ENCODE measurements at places on chromosomes 6 and 20.

GRCh38 chr6:25154034-25154596 is 125.1 kb upstream of the CARMIL1 start:
- DNase-seq, result no peak

GRCh38 chr6:118953391-118953790 is 18.4 kb upstream of the MCM9 start:
- DNase-seq, result no peak

- no peak for DNase-seq
Measured at GRCh38 chr6:36729161-36729524, 31.5 kb downstream of the RAB44 start.

DNA sequence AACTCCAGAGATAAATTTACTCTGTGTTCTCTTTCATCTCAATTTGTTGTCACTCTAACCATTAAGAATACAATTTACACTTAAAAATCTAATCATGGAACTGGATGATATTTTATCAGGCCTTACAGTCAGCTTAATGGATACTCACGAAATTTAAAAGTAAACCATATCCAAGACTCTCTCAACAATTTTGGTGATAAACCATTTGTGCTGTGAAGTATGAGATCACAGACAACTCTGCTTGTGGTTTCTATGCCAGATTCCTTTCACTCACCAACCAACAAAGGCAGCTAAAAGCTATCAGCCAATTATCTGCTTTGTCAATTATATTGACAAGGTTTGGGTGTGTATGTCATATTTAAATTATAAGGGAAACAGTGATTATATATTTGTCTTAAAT is 155.8 kb downstream of the TRDN start:
- no peak for DNase-seq

DNA sequence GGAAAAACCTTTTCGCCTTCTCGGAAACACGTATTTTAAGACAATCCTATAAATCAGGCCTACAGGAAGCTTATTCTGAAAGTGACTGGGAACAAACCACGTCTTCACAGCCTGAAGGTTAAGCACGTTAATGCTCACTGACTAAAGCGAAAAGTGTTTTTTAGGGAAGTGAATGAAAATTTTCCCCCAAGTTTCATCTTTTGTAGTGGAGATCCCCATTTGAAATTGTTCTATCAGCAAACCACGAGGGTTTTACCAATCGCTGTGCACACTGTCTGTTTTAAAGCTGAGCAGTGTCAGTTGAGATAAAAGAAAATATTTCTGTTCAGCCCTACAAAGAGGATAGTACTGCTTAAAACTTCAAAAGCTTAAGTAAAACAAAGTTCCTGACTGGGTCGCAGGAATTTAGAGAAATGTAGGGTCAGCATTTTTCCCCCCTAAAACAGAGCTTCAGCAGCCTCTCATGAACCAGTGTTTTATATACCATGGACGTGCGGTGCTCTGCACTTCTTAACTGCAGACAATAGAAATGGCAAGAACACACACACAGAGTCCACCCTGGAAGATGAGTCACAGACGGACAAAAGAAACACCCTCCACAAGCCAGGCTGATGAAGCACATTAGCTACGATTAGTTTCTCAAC is 34.9 kb downstream of the SLC22A23 start:
- DNase-seq, result no peak

DNA sequence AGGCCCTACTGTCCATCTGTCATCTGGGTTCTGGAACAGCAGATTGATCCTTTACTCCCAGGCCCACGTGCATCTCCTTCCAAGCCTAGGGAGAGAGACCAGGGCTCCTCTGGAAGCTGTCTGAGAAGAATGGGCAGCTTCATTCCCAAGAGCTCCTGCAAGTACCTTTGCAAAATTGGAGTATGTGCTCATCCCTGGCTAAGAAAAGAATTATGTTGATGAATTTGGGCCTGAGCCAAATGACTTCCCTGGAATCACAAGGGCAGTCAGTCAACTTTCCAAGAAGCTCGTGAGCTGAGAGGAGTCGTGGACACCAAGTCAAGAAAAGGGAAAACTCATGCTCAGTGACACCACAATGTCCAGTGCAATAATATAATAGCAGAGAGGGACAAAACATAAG is 54.6 kb upstream of the AKAP12 start:
- DNase-seq, result no peak

GRCh38 chr6:91705646-91706045 is 1118.8 kb upstream of the MAP3K7 start:
- no peak for DNase-seq

DNA sequence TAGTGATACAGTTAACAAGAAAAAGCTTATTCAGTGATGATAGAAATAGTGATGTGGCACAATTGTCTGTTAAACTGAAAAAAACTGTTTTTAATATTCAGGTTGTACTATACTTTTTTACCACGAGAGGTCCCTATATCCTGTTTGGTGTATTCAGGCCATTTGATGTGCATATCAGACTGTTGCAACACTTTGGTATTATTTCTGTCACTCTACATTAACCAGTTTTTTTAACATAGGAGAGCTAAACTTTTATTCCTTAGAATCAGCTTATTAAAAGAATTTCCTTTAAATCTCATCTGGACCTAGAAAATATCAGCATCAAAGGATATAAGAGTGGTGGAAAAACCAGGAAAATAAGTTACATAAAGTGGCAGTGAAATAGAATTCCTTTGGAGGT is 36.8 kb downstream of the TSPYL4 start:
- DNase-seq, result no peak

DNA sequence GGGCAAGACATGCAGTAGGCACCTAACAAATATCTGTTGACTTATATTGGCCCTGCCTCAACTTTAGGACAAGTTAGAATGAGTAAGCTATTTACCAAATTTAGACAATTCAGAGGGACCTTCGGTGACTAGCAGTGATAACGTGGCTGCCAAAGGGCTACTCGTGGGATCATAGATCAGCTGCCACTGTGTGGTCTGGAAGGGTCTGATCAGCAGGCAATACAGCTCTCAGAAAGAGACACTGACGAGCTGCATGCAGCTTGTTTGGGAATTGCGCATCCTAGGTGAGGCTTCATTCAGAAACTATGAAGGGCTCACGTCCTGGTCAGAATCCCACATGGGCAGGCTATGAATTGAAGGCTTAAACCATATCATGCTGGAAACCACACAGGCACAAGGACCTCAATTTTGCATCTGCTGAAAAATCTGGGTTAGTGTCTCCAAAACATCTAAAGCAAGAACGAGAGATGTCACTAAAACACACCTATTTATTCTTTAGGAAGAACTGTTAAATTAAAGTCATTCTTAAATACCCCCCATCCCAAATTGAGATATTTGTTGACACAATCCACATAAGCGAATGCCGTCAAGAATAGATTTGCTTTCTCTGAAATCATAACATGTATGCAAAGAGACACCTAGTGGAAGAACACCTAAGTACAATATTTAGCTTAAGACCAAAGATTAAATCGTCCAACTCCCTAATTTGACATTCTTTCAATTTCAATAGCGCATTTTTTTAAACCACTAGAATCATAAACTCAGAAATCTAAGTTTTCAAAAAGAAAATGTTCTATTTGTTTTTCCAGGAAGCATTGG is 79.6 kb downstream of the IPCEF1 start:
- DNase-seq, result peak; percentile 9

DNA sequence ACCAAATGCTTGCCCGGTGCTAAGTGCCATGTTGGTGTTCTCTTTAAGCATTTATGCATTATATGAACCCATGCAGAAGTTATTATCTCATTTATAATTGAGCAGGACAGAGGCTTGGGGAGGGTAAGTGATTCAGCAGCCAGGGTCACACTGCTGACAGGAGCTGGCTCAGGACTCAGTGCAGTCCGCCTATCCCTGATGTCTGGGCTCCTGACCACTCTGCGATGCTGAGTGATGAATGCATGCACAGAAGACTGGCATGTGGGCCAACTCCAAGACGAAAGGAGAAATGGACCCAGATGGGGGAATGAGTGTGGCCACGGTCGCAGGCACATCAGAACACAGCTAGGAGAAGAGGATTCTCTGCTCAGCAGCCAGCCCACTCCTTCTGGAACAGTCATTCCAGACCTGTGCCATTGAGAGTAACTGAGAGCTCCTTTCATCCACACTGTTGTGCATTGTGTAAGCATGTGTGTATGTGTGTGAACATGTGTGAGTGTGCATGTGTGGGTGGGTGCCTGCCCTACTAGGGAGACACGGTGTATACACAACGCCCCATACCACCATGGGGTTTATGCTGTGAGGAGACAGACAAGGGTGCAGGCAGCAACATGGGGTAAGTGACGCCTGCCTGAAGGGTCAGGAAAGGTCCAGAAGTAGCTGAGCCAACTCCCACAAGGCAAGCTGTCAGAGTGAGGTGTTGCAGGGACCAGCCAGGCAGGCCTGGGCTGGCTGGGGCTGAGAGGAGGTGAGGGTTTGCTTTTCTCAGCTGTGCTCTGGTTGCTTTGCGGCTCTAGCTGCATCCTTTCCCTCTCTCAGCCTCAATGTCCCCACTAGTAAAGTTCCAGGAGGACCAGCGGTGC is 97.8 kb upstream of the PMEPA1 start:
- DNase-seq, result no peak

DNA sequence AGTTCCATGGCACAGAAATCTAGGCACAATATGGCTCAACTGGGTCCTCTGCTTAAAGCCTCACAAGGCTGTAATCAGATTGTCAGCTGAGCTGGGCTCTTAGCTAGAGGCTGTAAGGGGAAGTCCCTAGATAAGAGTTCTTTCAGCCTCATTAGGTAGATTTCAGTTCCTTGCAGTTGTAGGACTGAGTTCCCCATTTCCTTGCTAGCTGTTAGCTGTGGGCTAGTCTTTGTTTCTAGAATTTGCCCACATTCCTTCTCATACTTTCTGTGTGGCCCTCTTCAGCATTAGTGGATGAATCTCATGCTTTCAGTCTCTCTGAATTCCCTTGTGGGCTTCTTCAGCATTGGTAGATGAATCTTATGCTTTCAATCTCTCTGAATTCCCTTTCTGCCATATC is 71.0 kb upstream of the MRAP2 start:
- no peak for DNase-seq

GRCh38 chr6:142845624-142846458 is 99.1 kb downstream of the HIVEP2 start:
- peak; percentile 24 for DNase-seq

DNA sequence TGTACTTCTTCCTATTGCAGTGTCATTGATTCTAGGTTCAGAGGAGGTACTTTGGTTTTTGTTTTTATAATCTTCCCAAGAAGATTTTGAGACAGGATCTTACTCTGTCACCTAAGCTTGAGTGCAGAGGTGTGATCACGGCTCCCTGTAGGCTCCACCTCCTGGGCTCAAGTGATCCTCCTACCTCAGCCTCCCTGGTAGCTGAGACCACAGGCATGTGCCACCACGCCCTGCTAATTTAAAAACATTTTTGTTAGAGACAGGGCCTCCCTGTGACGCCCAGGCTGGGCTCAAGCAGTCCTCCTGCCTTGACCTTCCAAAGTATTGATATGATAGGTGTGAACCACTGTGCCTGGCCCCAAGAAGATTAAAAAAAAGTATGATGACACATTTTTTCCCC is 3.4 kb upstream of the SLC17A5 start:
- DNase-seq, result no peak

DNA sequence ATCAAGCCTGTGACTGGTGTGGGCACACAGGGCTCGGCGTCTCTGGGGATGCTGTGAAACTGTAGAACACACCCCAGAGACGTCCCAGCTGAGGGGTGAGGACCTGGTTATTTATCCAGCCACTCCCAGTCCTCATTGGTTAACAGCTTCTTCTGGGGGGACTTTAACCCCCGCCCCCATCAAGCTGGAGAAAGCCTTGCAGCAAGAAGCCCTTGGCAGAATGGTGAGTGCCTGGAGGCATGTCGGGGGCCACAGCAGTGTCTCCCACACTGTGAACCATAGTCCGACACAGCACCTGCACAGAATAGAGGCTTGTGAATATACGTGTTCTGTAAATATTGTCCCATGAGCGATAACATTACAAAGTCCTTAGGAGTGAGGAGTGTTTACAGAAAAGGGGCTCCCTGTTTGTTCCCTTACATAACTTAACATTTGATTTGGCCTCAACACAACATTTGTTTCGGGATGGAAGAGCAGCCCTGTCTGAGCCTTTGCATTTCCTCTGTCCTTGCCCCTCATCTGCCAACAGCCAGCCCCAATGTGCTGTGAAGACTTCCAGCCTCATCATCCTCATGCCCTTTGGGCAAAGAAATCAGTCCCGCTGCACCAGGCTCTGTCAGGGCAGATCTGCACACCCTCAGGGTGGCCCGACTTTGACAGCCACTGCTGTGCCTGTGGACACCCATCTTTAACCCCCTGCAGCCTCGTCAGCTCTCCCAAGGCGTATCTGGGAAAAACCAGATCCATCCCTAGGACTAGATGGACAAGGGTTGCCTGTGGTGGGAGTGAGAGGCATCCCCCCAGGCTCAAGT is 2.2 kb upstream of the RRBP1 start:
- no peak for DNase-seq

- DNase-seq, result no peak
Measured at GRCh38 chr6:170057961-170058877, 232.7 kb downstream of the DLL1 start.

- no peak for DNase-seq
Measured at GRCh38 chr20:51413857-51414256, 128.7 kb downstream of the NFATC2 start.

GRCh38 chr20:57217802-57218201 is 48.6 kb downstream of the BMP7 start:
- no peak for DNase-seq

GRCh38 chr20:16475225-16475624 is 98.0 kb downstream of the KIF16B start:
- no peak for DNase-seq

- no peak for DNase-seq
Measured at GRCh38 chr6:6057442-6058053, 50.8 kb upstream of the NRN1 start.

DNA sequence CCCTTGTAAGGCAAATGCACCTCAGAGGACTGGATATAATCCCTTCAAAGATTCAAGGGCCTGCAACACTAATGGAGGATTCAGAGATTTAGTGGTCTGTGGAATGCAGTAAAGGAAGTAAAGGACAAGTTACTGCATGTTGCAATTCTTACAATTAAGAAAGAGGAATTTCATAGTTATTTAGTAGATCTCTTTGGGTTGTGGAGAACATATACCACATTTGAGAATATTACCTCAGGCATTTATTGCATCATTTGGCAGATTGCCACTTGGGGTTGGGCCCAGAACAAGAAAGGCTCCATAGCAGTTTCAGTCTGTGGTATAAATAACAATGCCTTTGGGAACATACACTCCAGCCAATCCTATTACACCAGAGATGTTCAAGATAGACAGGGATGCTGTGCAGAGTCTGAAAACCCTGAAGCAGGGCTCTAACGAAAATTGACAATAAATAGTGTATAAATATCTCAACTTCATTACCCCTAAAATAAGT is 20.9 kb upstream of the EPM2A start:
- no peak for DNase-seq

DNA sequence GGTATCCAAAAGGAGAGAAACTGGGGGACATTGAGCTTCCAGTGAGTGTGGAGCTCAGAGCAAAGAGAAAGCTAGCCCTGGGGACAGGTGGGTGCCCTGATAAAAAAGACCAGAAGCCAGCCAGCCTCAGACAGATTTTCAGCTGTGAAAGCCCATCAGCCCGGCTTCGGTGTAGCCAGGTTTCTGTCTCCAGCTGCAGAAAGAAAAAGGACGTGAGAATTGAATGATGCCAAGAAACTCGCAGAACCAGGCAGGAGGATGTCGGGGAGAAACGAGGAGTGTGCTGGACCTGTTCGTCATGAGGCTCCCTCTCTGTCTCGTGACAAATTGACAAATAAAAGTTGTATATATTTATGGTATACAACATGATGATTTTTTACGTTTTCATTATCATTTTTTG is 63.3 kb downstream of the CDH4 start:
- no peak for DNase-seq
